ENCODE measurements at places on chromosomes 5 and 9.

GRCh38 chr5:9766581-9766980, 136.4 kb upstream of the TAS2R1 start:
- no peak for DNase-seq

GRCh38 chr5:161030229-161030628, 178.2 kb upstream of the ATP10B start:
- no peak for DNase-seq

DNA sequence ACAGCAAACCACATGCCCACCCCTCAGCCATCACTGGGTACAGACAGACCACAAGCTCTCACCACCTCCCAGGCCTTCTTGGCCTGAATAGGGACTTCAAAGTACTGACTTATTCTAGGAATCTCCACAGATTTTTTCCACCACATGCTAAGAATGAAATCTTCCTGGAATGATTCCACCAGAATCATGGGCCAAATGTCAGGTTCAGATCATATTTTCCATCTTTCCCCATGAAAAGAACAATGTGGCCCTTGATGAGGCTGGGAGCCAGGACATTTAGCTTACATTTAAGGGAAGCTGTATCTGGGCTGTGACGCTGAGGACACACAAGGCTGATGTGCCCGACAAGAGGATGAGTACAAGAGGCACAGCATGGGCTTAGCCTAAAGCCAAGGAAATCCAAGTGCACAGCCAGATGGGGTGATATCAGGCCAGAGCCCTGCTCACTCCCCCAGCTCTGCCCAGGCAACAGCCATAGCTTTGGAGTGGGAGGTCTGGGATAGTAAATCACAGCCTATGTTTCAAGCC, 28.1 kb downstream of the ACSL6 start:
- no peak for DNase-seq

DNA sequence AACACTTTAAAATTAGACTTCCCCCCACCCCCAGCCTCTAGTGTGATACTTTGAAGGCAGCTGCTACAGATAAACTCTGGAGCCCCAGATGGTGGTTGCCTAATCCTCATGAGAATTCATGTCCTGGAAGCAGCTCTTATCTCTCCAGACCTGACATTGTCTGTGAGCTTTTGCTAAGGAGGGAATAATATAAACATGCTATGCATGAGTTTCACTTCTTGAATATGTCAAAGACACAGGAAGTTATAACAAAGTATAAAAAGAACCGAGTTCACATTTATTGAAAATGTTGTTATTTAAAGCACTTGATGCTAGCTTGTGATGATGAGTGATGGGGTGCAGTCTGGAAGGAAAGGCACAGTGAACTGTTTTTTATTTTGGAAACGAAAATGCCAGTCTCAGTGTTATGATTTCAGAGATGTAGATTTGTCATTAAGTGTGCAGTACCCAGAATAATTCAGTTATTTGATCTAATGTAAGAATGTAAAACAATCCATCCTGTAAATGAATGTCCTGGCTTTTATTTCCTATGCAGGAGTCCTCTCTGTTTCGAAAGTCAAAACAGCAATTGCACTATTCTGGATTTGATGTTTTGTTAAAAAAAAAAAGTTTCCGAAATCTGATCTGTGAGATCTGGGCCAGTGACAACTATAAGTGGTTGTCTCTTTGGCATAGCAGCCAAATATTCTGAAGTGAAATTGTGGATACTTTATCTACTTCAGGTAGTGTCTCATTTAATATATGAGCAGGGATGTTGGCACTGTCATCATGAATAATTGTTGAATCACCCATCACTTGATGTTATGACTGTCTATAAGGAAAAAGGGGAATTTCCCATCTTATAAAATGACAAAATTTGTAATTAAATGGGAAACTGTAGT, 77.0 kb downstream of the ZCCHC7 start:
- no peak for DNase-seq

GRCh38 chr5:155316070-155316714, 302.6 kb downstream of the KIF4B start:
- DNase-seq = no peak

GRCh38 chr5:39750661-39751060, 325.9 kb upstream of the DAB2 start:
- DNase-seq = no peak

- DNase-seq = no peak
Measured at GRCh38 chr9:128575469-128575868, 23.1 kb downstream of the SPTAN1 start.

DNA sequence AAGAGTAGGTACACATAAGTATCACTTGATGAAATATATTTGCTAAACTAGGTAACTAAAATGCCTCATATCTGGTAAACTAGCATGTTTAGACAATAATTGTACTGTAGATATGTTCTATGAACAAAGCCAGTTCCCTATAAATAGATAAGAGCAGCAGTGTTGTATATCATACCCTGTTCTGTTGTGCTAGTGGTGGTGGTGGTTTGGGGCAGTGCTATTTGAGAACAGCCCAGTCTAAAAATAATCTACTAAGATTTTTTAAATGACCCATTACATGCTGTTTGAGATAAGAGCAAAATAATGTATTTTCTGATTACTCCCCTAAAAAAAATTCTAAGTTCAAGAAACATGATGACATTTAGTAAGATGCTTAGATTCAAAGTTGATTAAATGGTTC, 829.2 kb upstream of the DMAC1 start:
- DNase-seq = no peak

- no peak for DNase-seq
Measured at GRCh38 chr9:27618066-27618465, 44.8 kb upstream of the C9orf72 start.

- DNase-seq = no peak
Measured at GRCh38 chr5:114969482-114969881, 200.2 kb downstream of the TRIM36 start.

GRCh38 chr9:107425101-107426025, 64.2 kb downstream of the KLF4 start:
- DNase-seq = no peak

DNA sequence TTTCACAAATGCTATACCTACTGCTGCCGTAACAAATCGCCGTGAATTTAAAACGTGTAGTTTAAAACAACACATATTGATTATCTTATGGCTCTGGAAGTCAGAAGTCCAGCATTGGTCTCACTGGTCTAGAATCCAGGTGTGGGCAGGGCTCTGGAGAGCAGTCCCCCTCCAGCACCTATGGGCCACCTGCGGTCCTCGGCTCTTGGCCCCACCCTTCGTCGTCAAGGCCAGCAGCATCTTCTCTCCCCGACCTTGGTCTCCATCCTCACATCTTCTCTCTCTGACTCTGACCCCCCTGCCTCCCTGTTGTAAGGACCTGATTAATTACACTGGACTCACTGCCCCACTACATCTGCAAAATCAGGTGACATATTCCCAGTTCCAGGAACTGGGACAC, 106.4 kb upstream of the COL5A1 start:
- no peak for DNase-seq

- DNase-seq = no peak
Measured at GRCh38 chr5:86542532-86542931, 75.2 kb upstream of the COX7C start.

GRCh38 chr5:76684756-76685519, 31.0 kb upstream of the F2R start:
- no peak for DNase-seq

GRCh38 chr5:135034236-135034962, 371 bp upstream of the PITX1 start:
- DNase-seq = peak; percentile 55

DNA sequence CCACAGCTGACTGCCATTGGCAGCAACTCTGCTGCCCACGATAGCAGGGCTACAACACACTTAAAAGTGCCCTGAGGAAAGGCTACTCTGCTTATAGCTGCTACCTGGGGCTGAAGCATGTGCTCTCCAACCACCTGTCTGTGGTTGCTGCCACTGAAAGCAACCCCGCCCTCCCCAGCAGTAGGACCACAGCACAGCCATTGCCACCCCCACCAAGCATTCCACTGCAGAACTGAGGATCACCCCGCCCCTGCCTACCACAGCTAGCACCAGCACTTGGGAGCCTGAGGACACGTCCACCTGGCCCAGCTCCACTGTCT, 85.8 kb downstream of the LPAR1 start:
- DNase-seq = no peak

GRCh38 chr9:15423231-15423985, 732 bp downstream of the SNAPC3 start:
- peak; percentile 69 for DNase-seq

DNA sequence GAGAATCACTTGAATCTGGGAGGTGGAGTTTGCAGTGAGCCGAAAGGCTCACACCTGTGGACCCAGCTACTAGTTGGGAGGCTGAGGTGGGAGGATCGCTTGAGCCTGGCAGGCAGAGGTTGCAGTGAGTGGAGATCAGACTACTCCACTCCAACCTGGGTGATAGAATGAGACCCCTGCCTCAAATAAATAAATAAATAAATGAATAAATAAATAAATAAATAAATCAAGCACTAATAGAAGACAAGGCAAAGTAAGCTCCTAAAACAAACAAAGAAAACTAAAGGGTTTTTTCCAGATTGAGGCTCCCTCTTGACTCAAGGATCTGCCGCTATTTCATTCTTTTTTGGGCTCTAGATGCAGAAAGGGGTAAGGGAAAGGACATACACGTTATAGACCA, 34.7 kb upstream of the CLINT1 start:
- DNase-seq = no peak

DNA sequence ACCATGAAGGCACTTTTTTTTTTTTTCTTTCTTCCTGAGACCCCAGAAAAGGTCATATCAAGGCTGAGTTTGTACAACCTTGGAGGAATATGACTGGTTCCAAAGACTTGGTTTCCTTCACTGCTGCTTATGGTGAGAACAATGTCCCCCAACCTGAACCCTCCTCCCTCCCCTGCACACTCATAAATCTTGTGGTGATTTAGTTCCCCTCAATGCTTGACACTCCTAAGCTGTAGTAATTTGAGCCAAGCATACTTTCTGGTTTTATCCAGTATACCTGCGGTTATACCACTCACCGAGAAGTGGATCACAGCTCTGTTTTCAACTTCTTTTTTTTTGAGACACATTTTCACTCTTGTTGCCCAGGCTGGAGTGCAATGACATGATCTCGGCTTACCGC, 149.9 kb upstream of the KLF4 start:
- no peak for DNase-seq

GRCh38 chr9:136551401-136552116, 5.7 kb upstream of the NOTCH1 start:
- no peak for DNase-seq

DNA sequence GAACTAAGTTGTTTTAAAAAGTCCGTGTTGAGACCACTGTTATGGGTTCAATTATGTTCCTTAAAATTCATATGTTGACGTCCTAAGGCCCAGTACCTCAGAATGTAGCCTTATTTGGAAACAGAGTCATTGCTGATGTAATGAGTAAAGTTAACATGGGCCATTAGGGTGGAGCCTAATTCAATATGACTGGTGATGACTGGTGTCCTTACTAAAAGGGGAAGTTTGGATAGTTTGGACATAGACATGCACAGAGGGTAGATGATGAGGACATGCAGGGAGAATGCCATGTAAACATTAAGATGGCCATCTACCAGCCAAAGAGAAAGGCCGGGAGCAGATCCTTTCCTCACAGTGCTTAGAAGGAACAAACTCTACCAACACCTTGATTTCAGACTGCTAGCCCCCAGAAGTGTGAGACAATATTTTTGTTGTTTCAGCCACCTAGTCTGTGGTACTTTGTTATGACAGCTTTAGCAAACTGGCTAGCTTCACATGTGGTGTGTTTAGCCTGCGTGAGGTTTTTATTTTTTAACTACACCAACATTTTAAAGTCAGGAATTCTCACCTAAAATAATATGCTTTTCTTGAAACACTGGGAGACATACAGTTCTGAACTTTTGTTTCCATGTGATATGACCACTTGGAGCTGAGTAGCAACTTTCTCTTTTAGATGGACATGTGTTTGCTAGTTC, 135.3 kb downstream of the YIPF5 start:
- no peak for DNase-seq

DNA sequence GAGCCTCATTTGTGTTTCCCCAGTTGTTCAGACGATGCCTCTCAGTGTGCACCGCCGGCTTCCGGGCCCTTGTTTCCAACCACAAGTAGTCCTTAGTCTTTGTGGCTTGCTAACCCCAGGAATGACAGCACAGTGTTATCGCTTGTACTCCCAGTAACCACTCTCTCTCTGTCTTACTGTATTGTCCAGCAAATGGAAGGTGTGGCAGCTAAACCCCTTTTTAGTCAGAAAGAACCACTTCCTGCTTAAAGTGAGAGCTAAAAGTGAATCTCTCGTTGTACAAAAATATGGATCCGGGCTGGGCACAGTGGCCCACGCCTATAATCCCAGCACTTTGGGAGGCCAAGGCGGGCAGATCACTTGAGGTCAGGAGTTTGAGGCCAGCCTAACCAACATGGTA, 61.3 kb downstream of the ENC1 start:
- no peak for DNase-seq

GRCh38 chr9:84554069-84554664, 115.4 kb upstream of the NTRK2 start:
- no peak for DNase-seq

GRCh38 chr5:66302344-66302743, 158.2 kb downstream of the SREK1 start:
- DNase-seq = no peak

DNA sequence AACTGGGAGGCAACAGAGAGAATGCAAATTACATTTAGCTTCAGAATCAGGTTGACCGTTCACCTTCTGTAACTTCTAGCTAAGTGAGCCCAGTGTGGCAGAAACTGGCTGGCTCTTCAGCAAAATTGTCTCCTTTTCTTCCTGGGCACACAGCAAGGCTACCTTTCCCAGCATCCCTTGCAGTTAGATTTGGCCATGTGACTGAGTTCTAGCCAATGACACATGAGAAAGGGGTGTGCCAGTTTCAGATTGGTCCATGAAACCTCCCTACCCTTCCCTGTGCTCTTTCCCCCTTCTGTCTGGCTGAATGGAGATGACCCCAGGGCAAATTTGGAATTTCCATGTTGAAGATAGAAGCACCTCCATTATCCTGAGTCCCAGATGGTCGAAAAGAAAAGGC, 72.5 kb upstream of the SMIM23 start:
- no peak for DNase-seq

DNA sequence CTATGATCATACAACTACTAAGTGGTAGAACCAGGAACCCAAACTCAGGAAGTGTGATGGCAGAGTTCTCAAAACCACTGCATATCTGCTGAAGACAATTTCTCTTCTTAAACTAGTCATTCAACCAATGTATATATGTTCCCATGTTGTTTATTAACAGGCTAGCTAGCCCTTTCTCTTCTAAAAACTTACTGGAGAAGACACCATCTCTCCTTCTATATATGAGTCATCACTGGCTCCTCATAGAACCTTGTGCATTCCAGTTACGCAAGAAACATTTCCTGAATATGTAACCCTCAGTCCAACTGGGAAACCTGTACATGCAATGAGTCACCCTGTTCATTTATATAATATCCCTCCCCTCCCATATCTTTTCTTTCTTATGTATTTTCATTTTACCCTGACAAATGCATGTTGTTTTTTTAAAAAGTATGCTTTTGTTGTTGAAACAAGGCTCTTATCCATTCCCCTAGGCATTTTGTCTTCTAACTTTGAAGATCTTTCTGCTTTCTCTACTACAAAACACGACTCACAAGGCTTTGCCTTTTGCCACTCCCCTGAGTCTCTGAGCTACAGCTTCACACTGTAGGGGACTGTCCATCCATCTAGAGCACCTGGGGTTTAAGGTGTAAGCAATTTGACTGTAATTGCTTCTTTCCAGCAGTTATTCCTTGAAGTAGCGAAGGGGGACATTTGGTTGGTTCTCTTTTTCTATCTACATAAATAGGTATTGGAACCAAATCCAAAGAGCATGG, 119.5 kb downstream of the ANXA1 start:
- no peak for DNase-seq
